ENCODE measurements at places on chromosomes 16 and 17. TPM values are rescaled to one million over a fixed set of nuclear protein-coding genes. Genes with fewer than 3 reads are reported as not detected.

Gene KREMEN2
- 2.1 TPM for total RNA-seq

Gene ITGAD
- not detected for total RNA-seq

GRCh38 chr17:40599468-40599763, 34.1 kb upstream of the CCR7 start:
- DNase-seq = no peak

GRCh38 chr17:1384905-1385435, 15.1 kb downstream of the YWHAE start:
- DNase-seq = no peak

GRCh38 chr17:64492481-64493109, 4.3 kb downstream of the POLG2 start:
- DNase-seq = no peak

DNA sequence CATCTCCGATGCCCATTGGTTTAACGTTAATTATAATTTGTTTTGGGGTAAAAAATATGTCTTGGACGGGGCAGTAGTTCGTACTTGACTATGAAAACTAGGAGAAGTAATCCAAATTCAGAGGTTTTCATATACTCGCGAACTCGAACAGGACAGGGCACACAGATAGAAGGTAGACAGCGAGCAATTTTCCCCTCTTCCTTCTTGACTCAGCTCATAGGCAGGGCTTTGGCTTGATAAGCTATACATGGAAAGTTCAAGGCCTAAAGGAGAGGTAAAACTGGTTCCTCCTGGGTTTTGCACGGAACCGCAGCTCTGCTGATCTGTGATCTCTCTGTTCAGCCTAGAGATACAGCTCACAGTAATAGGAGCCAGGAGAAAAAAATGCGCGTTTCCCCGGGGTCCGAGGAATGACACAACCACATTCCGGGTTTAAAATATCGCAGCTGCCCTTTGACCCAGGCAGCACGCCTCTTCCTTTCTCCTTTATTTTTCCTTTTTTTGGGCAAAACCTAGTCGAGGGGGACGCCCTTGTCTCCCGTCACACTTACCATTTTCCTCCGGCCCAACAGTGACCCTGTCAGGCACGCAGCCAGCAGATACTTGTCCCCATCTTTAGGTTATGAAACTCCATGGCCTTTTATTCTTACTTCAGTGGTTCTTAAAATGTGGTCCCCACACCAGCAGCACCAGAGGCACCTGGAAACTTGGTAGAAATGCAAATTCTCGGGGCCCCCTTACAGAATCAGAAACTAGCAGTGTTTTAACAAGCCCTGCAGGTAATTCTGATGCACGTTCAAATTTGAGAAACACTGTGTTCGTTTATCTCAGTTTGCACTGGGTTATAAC, 1.7 kb upstream of the LASP1 start:
- no peak for DNase-seq

- no peak for DNase-seq
Measured at GRCh38 chr17:31391496-31391949, at the start of gene RAB11FIP4. TSS of gene RAB11FIP4 (plus strand) at chr17:31391675. CDS start at chr17:31391853, 178 bp downstream.

- DNase-seq = peak; percentile 59
Measured at GRCh38 chr16:31181102-31181830, 1.3 kb downstream of the FUS start.

DNA sequence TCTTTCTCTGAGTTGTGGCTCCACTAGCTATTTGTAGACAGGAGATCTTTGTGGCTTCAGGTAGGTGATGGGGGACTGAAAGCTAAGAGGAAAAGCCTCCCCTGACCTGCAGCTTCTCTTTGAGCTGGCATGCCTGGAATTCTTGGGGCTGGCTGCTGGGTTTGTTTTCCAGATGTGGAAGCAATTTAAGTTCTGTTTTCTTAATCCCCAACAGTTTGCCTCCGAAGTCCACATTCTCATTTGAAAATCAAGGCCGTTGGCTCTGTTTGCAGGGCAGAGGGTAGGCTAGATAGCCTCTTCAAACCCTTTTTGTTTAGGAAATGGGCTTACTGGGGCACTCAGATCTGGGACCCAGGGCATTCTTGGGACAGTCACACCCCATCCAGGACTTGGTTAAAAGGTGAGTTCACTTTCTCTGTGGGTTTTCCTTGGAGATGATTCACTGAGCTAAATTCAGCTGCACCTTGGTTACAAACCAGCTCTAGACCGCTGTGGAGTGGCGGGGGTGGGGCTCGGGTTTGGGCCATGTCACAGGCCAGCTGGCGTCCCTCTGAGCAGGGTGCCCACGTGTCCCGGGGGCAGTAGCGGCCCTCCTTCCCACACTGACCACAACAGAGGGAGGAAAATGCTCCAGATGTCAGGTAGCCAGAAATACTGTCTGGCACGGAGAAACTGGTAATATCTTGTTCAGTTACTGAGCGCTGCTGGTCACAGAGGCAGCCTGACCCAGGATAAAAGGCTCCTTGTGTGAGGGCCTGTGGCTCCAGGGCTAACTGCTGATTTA, 108.5 kb downstream of the RAB11FIP4 start:
- peak; percentile 89 for DNase-seq

DNA sequence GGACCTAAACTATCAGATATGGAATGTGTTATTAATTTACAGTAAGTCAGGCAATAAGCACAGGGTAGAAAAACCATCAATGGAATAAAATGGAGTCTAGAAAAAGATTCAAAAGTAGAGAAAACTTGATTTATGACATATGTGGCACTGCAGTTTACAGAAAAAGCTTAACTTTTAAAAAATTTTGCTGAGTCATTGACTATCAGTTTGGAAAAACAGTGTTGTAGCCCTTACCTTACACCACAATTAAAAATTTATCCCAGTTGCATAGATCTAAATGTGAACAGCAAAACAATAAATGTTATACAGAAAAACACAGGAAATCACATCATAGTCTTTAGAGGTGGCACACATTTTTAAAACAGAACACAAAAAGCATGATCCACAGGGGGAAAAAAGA, 108.5 kb downstream of the USP22 start:
- DNase-seq = no peak

- DNase-seq = no peak
Measured at GRCh38 chr16:53166099-53166498, 111.3 kb downstream of the CHD9 start.

DNA sequence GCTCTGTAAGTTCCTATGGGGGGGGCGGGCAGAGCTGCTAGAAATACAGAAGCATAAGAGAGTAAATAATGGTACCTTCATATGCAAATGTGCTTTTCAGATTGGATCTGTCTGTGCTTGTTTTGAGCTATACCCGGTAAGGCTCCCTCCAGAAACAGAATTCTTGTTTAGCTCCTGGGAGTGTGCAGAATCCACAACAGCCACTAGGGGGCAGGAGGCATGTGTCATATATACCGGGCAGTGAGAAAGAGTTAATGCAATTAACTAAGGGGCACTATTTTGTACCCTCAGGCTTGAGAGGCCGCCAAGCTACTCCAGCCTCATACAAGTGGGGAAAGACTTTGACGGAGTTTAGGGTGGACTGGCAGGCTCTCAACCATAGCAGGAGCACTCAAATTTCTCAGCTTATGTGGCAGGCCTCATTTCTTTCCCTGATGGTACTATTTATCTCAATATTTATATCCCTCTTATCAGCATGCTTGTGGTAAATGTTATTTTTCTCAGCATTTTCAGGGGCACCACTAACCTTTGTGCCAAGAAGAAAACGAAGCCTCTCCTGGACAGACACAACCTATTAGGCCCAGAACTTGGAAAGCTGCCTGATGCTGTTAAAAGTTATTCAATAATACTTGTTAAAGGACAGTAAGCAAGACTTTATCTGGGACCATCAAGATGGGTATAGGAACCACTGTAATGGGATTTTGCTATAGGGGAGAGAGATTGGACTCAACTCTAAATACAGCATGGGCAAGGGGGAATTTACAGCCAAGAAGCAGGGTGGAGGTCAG, 10.7 kb upstream of the CENPV start:
- DNase-seq = peak; percentile 63

All from M059J (cell line).